Chondrocyte (in vitro differentiated cells): ENCODE measurements at places on chromosomes 1 and 21. TPM values are rescaled to one million over a fixed set of nuclear protein-coding genes. Genes with fewer than 3 reads are reported as not detected.

- no peak overlapping the region for H3K4me3 ChIP-seq
- no peak overlapping the region for H3K27ac ChIP-seq
- no peak for DNase-seq
These were observed 54.9 kb downstream of the CAMK2N1 start for GRCh38 chr1:20431176-20431460.

DNA sequence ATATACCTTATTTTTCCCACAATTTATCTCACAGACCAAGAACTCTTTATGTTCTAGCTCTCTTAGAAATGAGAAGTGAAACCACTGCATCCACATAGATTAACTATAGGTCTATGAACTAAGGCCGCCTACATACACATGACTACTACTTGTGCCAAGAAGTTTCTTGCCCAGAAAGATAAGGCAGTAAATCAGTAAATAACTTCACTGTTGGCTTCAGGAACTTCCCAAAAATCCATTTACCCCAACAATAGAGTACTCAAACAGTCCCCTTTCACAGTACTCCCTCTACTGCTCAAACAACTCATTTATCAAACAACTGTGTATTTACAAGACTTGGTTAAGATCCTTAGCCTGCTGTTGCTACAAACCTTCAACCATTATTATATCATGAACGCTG lies 96.5 kb downstream of the NME7 start:
- no peaks in the 10 kb centered on the region for H3K27me3 ChIP-seq
- no peaks in the 10 kb centered on the region for H3K4me1 ChIP-seq
- DNase-seq = no peak

The PTAFR gene
- 0.07 to 0.10 TPM in 2 of 3 replicates, not detected in the other for total RNA-seq

DNA sequence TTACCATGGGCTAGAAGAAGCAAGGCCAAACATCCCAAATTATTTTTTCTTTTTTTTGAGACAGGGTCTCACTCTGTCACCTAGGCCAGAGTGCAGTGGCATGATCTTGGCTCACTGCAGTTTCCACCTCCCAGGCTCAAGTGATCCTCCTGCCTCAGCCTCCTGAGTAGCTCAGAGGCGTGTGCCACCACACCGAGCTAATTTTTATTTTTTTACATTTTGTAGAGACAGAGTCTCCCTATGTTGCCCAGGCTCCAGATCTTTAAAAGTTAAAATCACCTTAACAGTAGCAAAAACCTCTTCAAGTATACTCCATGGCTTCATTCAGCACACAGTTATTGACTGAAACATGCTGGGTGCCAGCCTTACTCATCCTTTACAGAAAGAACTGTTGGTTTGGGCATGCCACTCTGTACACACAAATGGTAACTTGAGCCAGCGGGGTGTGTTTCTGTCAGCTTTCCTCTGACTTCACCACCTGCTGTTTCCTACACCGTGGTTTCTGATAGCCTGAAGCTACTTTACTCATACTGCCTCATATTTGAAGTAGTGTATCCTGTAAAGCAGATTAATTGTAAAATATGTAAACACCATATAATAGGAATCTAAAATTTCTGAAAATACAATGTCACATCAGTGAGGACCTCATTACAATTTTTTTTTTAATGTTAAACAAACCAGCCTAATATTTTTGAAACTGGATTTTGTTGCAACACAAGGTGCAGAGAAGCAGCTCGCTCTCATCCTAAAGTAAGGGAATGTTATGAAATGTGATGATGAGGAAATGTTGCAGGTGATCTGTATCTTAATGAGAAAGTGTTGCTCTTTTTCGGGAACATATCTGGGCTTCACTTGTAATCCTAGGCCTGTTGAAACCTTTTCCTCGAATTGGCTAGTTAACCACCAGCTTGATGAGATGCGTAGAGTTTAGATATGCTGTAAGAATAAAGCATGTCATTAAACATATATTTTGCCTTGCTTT lies 113.9 kb downstream of the ATP5PO start:
- peaks cover 15% of the 10 kb centered on the region for H3K4me1 ChIP-seq
- H3K36me3 ChIP-seq = peaks cover 11% of the 10 kb centered on the region
- H3K27ac ChIP-seq = peak overlapping the region; percentile 45
- no peak for DNase-seq
- H3K4me3 ChIP-seq = no peak overlapping the region

The CELA2B gene
- total RNA-seq = not detected in 3 replicates

DNA sequence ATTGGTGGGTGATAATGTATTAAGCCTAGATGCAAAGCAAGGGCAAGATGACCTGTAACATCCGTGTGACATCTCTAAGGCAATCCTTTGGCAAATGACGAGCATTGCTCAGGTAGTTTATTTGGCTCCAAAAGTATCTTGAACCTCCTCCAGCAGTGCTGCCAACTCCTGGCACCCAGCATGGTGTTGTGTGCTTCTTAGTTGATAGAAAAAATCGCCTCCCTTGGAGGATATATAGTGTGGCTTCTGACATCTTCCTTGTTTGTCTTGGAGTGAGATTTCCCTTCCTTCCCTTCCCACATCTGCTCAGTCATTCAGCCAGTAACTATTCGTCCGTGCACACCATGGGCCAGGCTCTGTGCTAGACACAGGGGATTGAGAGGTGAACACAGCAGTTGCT lies 121.8 kb downstream of the TOMM20 start:
- no peaks in the 10 kb centered on the region for H3K27me3 ChIP-seq
- H3K4me1 ChIP-seq = peaks cover 14% of the 10 kb centered on the region
- H3K4me3 ChIP-seq = no peak overlapping the region
- no peak overlapping the region for H3K27ac ChIP-seq
- DNase-seq = no peak
- H3K36me3 ChIP-seq = peaks cover 2% of the 10 kb centered on the region

The LMX1A gene
- not detected in 3 replicates for total RNA-seq

DNA sequence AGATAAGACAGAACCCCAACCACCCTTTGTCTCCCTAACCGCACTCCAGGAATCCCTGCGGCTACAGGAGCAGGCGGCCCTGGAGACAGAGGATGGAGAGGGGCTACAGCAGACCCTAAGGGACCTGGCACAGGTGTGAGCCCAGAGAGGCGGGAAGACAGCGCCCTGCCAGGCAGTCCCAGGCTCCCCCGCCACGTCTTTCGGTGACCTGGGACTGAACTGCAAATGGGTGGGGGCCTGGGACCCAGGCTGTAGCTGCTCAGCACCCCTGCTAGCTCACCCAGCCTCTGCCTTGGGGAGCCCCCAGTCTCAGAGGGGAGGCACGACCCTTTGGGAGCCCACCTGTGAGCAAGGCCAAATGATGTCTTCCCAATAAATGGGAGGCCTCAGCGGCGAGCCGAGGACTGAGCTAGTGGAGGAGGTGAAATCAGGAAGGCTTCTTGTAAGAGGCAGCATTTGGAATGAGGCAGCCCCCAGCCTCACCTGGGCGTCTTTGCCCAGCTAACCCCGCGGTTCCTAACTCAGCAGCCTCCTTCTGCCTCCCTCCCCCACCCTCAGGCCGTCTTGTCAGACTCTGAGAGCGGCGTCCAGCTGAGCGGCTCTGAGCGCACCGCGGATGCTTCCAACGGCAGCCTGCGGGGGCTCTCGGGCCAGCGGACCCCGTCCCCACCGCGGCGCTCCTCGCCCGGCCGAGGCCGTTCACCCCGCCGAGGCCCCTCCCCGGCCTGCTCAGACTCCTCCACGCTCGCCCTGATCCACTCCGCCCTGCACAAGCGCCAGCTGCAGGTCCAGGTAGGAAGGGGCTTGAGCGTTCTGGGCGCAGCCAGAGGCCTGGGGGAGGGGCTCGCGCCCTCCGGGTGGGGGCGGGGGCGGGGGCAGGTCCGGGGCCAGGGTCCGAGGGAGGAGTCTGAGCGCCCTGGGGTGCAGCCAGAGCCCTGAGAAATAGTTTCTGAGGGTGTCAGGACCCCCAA lies 16.9 kb downstream of the CROCC start:
- H3K27ac ChIP-seq = no peak overlapping the region
- H3K4me1 ChIP-seq = no peaks in the 10 kb centered on the region
- H3K36me3 ChIP-seq = peaks cover 1% of the 10 kb centered on the region
- no peak for DNase-seq
- no peaks in the 10 kb centered on the region for H3K27me3 ChIP-seq

The FOXD3 gene
- not detected in 3 replicates for total RNA-seq

The FAM89A gene
- 17.2 to 20.2 TPM (median 19.7 TPM) in 3 replicates for total RNA-seq

The SLFNL1 gene
- total RNA-seq = 0.25 to 0.48 TPM in 2 of 3 replicates, not detected in the other

The CYP4Z1 gene
- total RNA-seq = not detected in 3 replicates

- no peak overlapping the region for H3K27ac ChIP-seq
- H3K4me3 ChIP-seq = no peak overlapping the region
- DNase-seq = no peak
- H3K4me1 ChIP-seq = peaks cover 9% of the 10 kb centered on the region
These were observed 4.7 kb upstream of the PCSK9 start for GRCh38 chr1:55034476-55035133.

DNA sequence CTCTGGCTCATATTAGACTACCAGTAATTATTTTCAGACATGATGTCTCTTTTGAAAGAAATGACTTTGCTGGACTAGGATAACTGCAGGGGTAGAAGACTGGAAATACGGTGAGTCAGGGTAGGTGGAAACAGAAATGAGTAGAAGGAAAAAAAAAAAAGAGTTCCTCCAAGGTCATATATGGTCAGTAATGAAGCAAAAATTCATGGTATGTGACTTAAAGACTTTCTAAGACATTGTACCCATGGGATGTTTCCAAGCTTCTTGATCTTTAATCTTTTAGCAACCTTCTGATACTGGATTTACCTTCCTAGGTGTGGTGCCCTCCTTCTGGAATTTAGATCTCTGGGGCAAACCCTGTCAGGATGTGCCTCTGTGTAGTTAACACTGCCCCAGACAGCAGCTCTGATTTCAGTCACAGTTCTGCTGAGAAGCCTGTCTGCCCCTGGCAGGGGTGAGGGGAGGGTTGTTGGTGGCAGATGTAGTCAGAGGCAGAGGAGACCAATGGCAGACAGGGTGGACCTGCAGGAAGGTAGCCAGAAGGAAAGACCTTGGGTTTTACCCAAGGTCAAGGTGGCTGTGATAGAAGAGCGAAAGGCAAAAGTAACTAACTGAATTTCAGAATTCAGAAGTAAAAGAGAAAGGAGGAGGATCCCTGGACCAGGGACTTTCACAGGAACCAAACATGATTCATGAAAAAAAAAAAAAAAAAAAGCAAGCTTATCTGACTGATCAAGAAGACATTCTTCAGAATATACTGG lies 44.1 kb upstream of the BCL10 start:
- no peak for DNase-seq
- no peak overlapping the region for H3K4me3 ChIP-seq
- H3K4me1 ChIP-seq = peaks cover 81% of the 10 kb centered on the region
- H3K36me3 ChIP-seq = peaks cover 46% of the 10 kb centered on the region

DNA sequence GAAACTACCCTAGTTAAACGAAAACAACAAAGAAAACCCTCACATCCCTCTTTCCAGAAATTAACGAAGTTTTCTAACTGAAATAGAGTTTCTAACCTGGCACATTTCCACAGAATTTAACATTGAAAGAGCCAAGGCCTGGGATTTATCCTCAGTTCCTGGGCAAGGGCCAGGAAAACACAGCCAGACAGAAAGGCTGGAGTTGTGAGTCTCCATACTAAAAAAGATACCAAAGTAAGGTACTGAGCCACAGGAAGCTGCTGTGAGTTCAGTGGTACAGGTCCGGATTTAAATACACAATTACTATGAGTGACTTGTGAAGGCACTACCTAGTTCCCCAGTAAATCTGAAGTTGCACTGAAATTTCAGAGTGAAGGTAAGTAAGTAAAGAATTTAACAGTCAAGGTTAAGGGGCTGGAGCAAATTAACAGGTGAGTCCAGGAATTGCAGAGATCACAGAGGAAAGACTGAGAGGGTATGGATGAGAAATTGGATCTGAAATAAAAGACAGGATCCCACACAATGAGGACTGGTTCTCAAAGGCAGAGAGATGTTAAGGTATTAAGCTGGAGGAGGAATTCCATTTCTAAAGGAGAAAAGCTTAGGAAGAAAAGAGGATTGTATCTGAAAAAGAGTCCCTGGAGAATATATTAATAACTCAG lies 905 bp downstream of the LIX1L start:
- DNase-seq = no peak
- H3K36me3 ChIP-seq = peaks cover 2% of the 10 kb centered on the region
- no peaks in the 10 kb centered on the region for H3K27me3 ChIP-seq
- peak overlapping the region; percentile 93 for H3K27ac ChIP-seq
- peaks cover 69% of the 10 kb centered on the region for H3K4me1 ChIP-seq

DNA sequence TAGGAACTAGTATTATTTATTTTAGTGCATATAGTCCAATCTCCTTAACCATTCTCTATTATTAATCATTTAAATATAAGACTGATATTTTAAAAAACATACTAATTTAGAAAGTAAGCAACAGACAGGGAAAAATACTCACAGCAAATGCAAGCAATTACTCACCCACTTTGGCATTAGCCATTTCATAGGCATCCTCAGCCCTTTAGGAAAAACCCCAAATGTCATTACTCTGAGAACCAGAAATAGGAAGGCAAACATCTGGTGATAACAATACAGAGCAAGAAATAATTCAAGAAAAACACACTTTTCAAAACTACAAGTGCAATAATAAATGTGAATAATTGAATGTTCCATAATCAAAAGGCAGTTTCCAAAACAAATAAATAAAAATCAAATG lies 545.1 kb downstream of the PLPP3 start:
- H3K27me3 ChIP-seq = no peaks in the 10 kb centered on the region
- no peak overlapping the region for H3K27ac ChIP-seq
- H3K4me3 ChIP-seq = no peak overlapping the region
- no peak for DNase-seq

- H3K4me3 ChIP-seq = peak overlapping the region; percentile 82
- no peaks in the 10 kb centered on the region for H3K27me3 ChIP-seq
- peaks cover 30% of the 10 kb centered on the region for H3K4me1 ChIP-seq
- peak overlapping the region; percentile 32 for H3K27ac ChIP-seq
- DNase-seq = no peak
These were observed 1.6 kb downstream of the ACAP3 start for GRCh38 chr1:1306070-1306660.

DNA sequence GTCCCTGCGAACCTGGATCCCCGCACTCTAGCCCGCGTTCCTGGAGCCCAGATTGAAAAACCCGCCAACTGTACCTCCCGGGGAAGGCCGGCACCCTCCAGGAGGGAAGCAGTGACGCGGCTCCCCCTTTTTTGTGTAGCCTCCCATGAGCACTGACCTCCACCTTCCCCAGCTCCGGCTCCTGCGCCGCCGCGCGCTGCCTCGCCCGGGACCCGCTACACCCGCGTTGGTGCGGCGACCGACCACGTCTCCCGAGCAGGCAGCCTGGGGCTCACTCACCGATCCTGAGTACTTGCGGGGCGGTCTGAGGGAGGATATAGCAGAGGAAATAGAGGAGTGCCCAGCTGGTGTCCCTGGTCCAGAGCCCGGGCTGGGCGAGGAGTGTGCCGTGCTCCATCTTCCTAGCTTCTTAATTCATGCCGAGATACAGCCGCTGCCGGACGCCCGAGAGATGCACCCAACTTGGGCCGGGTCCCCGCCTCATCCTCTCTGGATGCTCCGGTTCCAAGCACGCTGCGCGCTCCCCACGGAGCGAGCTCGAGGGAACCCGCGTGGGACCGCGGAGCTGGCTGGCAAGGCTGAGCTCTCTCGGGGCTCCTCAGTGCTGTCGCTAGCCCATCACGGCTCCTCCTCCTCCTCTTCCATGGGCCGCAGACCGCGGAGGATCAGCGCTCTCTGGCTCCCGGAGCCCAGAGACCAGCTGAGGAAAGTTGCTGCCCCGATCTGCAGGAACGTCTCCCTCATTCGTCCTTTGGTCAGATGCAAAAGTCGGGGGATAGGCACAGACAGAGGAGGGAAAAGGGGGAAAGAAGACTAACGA lies 482 bp downstream of the GRIK1 start:
- peaks cover 16% of the 10 kb centered on the region for H3K4me1 ChIP-seq
- DNase-seq = no peak
- peaks cover 79% of the 10 kb centered on the region for H3K27me3 ChIP-seq
- peak overlapping the region; percentile 86 for H3K4me3 ChIP-seq
- H3K36me3 ChIP-seq = no peaks in the 10 kb centered on the region
- H3K27ac ChIP-seq = no peak overlapping the region
